ENCODE measurements at places on chromosomes 1 and 21. TPM values are rescaled to one million over a fixed set of nuclear protein-coding genes. Genes with fewer than 3 reads are reported as not detected.

The CSMD2 gene
- not detected for total RNA-seq

The FGGY gene
- total RNA-seq: 9.7 TPM

The ATP6V1G3 gene
- not detected for total RNA-seq

The EXO5 gene
- total RNA-seq: 14.7 TPM

The FALEC gene
- not detected for total RNA-seq

The XCL2 gene
- total RNA-seq: 136 TPM

The BMP8B gene
- total RNA-seq: 0.12 TPM

- DNase-seq: peak; percentile 72
Observed at GRCh38 chr1:154405747-154406571, 816 bp downstream of the IL6R start.

- no peak for DNase-seq
Observed at GRCh38 chr1:50527249-50527986, 104.2 kb upstream of the DMRTA2 start.

DNA sequence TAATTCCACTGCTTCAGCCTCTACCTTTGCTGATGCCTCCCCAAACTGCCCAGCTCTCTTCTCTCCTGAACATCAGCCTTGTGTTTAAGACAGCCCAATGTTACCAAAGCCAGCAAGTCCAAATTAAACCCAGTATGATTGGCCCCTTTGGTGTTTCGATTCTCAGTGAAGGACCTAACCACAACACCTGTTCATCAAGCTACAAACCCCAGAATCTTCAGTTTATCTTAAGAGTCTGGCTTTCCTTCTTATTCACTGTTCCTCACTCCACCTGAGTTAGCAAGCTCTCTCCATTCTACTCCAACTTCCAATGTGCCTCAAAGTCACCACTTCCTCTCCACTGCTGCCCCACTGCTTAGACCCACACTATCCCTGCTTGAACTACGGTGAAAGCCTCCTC lies 25.5 kb upstream of the ITPKB start:
- no peak for DNase-seq

GRCh38 chr1:7898962-7899361 lies 41.7 kb downstream of the TNFRSF9 start:
- no peak for DNase-seq

GRCh38 chr1:205142102-205142469 lies 20.3 kb upstream of the RBBP5 start:
- DNase-seq: no peak
